ENCODE measurements at places on chromosomes 2 and 18. TPM values are rescaled to one million over a fixed set of nuclear protein-coding genes. Genes with fewer than 3 reads are reported as not detected.

DNAJC5G gene
- not detected for total RNA-seq

ELOA2 gene
- total RNA-seq, result not detected

ANTXR1 gene
- total RNA-seq, result 24.5 TPM

SLC19A3 gene
- 0.59 TPM for total RNA-seq

TLX2 gene
- total RNA-seq, result 0.34 TPM

MYO5B gene
- total RNA-seq, result 0.17 TPM

TCF7L1 gene
- total RNA-seq, result 1.0 TPM

UPP2 gene
- not detected for total RNA-seq

NYAP2 gene
- total RNA-seq, result not detected

ITPRIPL1 gene
- total RNA-seq, result 3.7 TPM

PRKD3 gene
- 22.6 TPM for total RNA-seq

RTP5 gene
- not detected for total RNA-seq

NTSR2 gene
- total RNA-seq, result not detected

UGT1A6 gene
- not detected for total RNA-seq

FAM110C gene
- not detected for total RNA-seq

C2orf74 gene
- total RNA-seq, result 22.5 TPM

HJURP gene
- total RNA-seq, result 39.4 TPM

EMILIN2 gene
- total RNA-seq, result 15.3 TPM

POTEC gene
- not detected for total RNA-seq

ID2 gene
- total RNA-seq, result 27.2 TPM

HS1BP3 gene
- 19.2 TPM for total RNA-seq

TMEM247 gene
- not detected for total RNA-seq

ACKR3 gene
- 0.15 TPM for total RNA-seq

FTCDNL1 gene
- 0.30 TPM for total RNA-seq

LAMA3 gene
- 1.3 TPM for total RNA-seq

SCN3A gene
- 0.17 TPM for total RNA-seq

Data from bronchus fibroblast of lung (primary cell).